ENCODE measurements at places on chromosomes 2 and 18.

- DNase-seq: no peak
These were observed 34.8 kb downstream of the RRM2 start for GRCh38 chr2:10157293-10157692.

- DNase-seq: no peak
These were observed 100.2 kb downstream of the ZBTB7C start for GRCh38 chr18:48308755-48309575.

DNA sequence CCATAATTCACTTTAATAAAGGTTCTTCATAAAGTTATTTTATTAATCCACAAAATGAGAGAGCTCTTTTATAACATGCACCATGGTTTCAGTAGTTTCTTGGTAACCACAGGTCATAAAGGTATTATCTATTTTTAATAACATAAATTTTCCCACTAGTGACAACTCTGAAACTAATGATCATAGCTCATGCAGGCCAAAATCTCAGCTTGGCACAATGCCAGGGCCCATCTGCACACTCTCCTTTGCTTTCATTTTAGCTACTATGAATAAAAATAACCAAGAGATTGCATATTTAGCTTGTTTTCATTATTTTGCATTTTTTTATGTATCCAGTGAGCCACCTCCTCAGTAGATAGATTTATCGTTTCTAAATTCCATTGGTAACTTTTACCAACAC is 691.8 kb upstream of the CHAC2 start:
- no peak for DNase-seq

- DNase-seq: no peak
These were observed 10.5 kb upstream of the DPP4 start for GRCh38 chr2:162084536-162084935.

DNA sequence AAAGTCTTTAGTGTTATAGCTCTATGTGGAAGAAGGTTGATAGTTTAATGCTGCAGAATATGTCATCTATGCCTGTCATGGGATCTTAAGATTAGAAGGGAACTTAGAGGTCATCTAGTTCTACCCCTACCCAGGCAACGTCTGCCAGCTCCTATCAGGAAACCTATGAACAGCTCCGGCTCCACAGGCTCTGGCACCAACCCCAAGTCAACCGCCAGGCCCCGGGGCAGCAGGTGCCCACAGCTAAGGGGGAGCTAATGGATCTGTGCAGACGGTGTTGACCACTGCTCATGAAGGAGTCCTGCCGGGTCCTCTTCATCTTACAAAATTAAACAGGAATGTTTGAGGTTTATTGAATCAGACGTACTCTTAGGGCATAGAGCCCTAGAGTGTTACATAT is 440.8 kb upstream of the KLHL29 start:
- no peak for DNase-seq

DNA sequence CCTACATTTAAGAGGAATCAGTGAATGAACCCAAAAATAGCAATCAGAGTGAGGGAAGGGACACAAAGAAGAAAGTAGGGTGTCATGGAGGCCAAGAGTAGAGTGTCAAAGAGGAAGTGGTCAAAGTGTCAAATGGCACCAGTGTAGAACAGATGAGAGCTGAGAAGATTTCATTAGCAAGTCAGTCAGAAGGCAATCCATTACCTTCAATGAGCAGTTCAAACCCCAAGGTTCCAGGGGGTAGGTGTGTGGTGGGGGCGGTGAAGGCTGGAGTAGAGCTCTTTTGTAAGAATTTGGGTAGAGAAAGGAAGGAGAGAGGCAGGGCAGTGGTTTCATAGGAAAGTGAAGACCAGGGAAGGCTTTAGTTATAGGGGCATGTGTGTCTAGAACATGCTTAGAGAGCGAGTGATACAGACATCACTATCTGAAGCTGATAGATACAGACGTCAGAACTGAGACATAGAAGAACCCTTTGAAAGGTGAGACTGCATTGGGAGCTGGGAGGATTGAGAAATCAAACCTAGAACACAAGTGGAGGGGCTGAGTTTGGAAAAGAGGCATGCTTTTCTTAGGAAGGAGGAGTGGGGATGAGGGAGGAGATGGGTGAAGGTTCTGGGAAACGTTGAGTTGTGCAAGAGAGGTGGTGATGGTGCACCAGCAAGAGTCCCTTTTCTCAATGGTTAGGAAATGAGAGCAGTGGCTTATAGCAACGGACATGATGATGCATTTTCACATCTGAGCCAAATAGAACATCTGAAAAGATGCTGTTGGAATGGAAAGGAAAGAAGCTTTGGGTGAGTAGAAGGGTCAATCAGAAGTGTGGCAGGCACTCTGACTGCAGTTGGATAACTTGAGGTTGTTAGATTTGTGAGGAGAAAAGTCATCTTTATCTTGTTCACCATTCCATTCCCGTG is 48.9 kb upstream of the IL1RL1 start:
- DNase-seq: no peak

- no peak for DNase-seq
These were observed 14.9 kb downstream of the HPCAL1 start for GRCh38 chr2:10317646-10318045.

- no peak for DNase-seq
These were observed 107.4 kb downstream of the OSBPL6 start for GRCh38 chr2:178301649-178302238.

All from muscle of arm (tissue), 14 donors.